ENCODE measurements at places on chromosomes 2 and 18.

DNA sequence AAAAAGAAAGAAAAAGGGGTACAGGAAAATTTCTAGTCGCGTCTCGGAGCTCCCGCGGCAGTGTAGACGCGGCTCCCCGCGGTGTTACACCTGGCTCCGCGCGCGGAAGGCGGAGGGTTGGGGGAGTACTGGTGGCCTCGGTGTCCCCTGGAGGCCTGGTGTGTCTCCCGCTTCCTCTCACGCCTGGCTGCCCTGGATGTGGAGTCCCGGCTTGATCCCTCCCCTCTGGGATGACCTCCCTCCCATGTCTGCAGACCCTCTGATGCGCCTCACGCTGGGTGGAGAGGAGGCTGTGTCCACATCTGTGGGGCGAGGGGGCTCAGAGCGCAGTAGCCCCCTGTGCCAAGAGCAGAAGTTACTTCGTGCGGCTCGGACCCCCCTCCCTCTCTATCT, 1.2 kb downstream of the KIF5C start:
- DNase-seq, result no peak

GRCh38 chr18:49997558-49997957, 184.2 kb upstream of the ACAA2 start:
- no peak for DNase-seq

DNA sequence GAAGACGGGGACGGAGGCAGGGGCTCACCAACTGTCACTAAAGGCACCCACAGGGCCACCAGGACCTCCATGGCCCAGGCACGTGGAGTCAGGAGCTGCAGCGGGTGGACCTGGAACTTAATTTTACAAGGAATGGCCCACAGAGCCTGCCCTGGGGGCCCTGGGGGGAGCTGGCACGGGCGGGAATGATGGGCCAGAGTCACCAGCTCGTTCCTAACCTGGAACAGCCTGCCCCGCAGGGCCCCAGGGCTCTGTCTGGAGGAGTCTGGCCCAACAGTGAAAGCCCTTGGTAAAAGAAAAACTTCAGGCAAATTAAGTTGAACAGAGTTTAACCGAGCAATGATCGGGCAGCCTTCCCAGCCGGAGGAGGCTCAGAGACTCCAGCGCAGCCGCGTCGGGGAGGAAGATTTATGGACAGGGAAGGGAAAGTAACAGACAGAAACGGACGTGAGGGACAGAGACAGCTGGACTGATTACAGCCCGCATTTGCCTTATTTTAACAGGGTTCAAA, 118.4 kb upstream of the TMEM18 start:
- DNase-seq, result no peak

DNA sequence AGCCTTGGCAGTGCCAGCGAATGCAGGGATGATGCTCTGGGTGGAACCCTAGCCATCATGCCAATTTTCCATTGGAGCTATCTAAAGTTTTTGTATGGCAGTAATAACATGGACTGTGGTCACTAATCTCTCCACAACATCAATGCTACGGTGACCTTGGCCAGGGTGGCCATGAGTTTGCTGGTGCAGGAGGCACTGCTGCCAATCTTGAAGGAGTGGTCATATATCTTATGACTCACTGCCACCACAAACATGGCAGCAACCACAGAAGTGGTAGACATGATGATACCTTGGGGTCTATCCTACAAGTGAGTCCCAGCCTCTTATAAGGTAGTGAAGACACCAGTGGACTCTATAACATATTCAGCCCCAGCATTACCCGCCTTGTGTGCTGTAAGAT, 104.6 kb downstream of the EVA1A start:
- DNase-seq, result no peak

- no peak for DNase-seq
These were observed 143.4 kb upstream of the SMAD7 start for GRCh38 chr18:49094136-49094535.

GRCh38 chr2:30584116-30584515, 137.1 kb downstream of the LCLAT1 start:
- DNase-seq, result no peak

- no peak for DNase-seq
These were observed 411 bp downstream of the RNASEH1 start for GRCh38 chr2:3557639-3558204.

GRCh38 chr18:75958683-75959082, 531.2 kb upstream of the SMIM21 start:
- DNase-seq, result no peak

GRCh38 chr2:77156599-77156998, 365.6 kb downstream of the LRRTM4 start:
- DNase-seq, result no peak

- no peak for DNase-seq
These were observed 209.9 kb upstream of the CDH20 start for GRCh38 chr18:61123309-61123708.

DNA sequence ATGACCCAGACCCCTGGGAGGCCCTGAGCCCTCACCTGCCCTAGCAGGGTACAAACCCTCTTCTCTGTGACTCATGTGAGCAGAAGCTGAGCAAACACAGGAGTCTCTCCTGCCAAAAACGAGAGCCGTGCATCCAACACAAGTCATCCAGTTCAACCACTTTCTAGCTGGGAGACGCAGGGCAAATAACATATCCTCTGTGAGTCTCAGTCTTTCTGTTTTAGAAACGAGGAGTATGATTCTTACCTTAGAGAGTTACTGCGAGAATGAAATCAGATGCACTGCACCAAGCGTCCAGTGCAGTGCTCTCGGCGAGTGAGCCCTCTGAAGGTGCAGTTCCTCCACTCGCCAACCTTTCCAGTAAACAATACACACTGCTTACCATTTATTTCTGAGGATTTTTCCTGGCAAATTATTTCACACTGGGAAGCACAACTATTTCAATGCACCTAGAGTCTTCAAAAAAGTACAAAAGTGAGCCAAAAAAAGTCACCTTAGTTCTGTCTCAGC, 331.8 kb upstream of the MYT1L start:
- no peak for DNase-seq

- no peak for DNase-seq
These were observed 4.5 kb downstream of the DYTN start for GRCh38 chr2:206713746-206714145.

GRCh38 chr2:144152817-144153271, 367.1 kb downstream of the ZEB2 start:
- no peak for DNase-seq

DNA sequence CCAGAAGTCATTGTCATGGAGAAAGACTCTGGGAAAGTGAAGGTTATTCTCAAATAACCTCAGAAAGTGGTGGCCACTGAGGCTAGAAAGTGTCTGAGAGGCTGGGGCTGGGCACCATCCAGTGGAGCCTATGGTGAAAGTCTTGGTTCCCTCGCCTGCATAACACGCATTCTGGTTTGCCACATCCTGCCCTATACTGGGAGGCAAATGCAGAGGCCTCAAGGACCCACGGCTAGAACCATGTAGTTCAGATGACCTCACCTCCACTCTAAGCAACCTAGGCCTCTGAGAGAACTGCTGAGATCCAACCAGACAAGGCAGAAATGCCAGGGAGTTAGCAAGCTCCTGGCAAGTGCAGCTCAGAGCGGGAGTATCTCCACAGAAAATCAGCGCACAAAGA, 5.1 kb downstream of the ITGB6 start:
- DNase-seq, result no peak

DNA sequence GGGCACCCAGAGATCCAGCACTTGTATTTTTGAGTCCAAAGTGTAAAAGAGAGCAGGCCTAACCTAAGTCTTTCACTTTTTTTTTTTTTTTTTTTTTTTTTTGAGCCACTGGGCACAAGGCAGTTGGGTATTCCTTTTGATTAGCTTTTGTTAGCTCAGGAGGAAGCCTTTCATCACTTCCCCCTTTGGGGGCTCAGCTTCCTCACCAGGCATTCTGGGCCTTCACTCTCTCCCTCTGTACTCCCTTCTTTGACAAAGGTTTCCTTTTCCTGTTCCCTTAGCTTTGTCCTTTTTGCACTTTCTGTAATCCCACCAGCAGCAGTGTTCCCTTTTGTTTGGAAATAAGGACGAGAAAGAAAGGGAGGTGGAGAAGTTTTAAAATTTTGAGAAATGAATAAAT, 88.2 kb downstream of the PKP4 start:
- DNase-seq, result no peak

GRCh38 chr2:43311276-43311675, 84.9 kb upstream of the ZFP36L2 start:
- DNase-seq, result no peak

- no peak for DNase-seq
These were observed 52.9 kb upstream of the PARD3B start for GRCh38 chr2:204492417-204492816.

GRCh38 chr18:55224086-55224625, 264.9 kb upstream of the CCDC68 start:
- no peak for DNase-seq

- DNase-seq, result peak; percentile 21
These were observed 29.6 kb downstream of the MCEE start for GRCh38 chr2:71100195-71100964.
